ENCODE measurements at places on chromosomes 4 and X.

DNA sequence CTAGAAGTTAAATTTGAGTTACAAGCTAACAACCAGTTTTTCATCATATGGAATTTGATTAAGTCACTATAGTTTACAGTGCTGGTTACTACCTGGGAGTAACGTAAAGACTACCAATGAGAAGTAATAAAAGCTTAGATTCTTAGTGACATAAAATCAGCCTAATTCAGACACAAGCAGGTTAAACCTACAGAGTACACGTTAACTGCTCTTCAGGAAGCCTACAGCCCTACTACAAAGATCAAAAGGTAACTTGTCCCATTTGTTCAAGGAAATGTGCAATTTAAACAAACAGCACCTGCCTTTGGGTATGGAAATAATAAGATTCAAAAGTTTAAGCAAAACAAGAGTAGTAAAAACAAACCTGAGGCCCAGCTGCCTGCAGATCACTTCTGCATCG lies 21.5 kb downstream of the PRSS12 start:
- no peak for DNase-seq

- DNase-seq: no peak
Observed at GRCh38 chr4:89129080-89129640, 17.8 kb downstream of the TIGD2 start.

DNA sequence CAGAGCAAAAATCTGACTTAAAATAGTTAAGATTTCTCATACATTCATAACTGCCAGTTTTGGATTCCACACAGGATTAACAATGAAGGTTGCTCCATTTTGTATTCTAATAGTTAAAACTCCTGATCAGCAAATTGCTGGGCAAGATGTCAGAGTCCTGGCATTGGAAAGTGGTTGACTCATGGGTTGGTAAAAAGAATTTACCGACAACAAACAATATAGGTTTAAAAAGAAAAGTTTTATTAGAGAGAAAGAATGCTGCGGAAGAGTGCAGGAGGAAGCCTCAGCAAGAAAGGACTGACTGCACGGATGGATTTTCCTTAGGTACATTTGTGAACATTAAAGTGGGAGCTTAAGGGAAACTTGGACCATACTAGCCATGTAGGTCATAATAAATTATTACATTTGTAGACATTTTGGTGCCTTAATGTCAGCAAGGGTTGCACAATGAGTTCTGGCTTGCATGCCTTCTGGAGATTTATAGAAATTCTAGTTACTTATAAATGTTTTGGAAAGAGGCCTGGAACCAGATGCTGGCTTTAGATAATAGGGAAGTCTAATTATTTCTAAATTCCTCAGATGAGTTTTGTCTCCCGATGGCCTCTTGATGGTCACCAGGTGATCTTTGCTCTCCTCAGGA lies 25.4 kb upstream of the IL2 start:
- no peak for DNase-seq

DNA sequence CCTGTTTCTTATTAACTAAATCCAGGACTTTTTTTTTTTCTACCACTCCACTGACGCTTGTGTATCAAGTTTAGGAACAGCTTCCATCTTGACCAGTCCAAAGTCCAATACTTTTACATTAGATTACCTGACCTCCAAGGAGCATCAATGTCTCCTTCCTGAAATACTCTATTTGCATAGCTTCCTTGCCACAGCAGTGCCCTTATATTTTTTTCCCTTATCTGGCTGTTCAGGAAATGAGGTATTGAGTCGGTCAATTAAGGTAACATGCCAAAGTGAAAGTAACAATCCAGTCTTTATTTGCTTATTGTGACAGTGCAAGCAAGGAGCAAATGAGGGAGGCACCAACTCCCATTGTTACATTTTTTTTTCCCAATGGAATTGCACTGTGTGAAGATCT lies 730.8 kb upstream of the NDST4 start:
- DNase-seq: no peak

- no peak for DNase-seq
Observed at GRCh38 chrX:9433596-9433995, 31.3 kb upstream of the TBL1X start.

DNA sequence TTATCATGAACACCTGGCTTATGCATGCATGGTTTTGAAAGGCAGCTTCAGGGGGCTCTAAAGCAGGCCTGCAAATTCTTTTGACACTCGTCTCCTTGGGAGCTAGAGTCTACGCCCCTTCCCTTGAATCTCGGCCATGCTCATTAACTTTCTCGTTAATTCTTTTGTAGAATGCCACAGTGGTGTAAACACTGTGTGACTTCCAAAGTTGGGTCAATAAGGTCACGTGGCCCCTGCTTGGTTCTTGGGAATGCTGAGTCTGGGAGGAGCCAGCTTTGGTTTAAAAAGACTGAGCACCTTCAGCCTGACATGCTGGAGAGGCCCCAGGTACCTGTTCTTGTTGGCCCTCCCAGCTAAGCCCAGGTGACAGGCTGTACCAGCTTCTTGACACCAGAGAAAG lies 228.4 kb downstream of the DHRSX start:
- no peak for DNase-seq

DNA sequence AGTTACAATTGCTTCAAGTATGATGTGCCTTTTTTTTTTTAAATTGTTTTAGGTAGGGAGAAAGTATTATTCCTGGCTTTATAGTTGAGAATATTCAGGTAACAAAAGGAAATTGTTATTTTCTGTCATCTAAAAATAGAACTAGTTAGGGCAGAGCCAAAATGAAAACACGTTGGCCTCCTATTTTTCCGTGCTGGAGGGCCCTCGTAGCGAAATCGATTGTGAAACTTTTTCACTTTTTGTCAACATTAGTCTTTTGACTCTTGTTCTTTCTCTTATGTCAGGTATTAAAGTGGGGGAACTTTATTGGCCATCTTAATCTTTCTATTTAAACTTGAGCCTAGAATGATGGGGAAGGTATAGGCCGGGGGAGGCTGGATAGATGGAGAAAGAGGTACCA lies 104.9 kb downstream of the ARHGAP10 start:
- DNase-seq: no peak

- no peak for DNase-seq
Observed at GRCh38 chr4:83067058-83067639, 32.2 kb downstream of the COPS4 start.

DNA sequence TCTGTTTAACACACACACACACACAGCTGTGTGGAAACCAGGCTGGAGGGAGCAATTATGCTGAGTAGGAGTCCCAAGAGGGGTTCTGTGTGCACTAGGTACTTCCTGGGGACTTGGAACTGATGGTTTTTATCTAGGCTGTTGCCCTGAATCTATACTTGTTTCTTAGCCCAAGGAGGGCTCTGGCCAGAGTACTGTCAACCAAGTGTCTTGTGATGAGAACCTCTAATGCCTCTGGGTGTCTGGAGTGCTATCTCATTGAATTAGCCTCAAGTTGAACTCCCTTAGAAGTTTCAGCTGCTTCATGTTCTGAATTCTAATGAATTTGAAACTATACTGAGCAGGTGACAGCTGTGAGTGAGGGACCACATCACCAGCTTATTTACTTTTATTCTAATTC lies 16.6 kb downstream of the ARHGAP24 start:
- DNase-seq: no peak

GRCh38 chr4:176323511-176324160 lies 3.9 kb downstream of the SPCS3 start:
- DNase-seq: no peak

GRCh38 chr4:172850838-172851237 lies 317.8 kb upstream of the GALNT7 start:
- DNase-seq: no peak

GRCh38 chr4:26288355-26288909 lies 32.4 kb upstream of the RBPJ start:
- DNase-seq: no peak

DNA sequence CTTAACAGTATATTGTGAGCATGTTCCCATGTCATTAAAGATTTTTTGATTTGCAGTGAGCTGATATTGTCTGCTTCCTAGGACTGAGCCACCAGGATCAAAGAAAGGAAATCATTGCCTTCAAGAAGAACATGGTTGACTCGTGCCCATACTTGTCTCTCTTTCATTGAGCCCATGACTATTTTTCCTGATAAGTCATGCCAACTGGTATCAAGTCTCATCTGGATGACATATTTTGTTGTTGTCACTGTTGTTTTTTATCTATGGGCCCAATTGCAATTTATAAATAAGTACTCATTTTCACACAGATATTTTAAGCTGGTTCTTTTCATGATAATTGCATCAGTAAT lies 10.2 kb upstream of the RHOH start:
- no peak for DNase-seq

DNA sequence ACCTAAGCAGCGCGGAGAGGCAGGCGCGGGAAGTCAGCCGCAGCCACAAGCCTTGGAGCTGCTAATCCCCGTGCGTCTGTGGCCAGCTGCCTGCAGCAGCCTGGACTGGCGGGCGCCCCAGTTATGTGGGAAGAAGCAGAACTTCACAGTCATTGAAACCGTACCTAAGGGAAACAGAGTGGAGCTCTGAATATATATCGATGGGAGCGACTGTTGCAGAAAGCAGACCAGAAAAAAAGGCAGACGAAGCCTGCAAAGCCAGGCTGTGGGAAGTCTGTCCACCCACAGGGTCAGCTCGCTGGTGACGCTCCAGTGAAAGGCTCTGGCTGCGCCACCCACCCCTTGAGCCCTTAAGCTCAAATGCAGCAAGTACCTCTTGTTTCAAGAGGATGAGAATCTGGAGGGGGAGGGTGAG lies 24.7 kb downstream of the KCNE5 start:
- no peak for DNase-seq

- no peak for DNase-seq
Observed at GRCh38 chr4:150909116-150909515, 106.0 kb downstream of the LRBA start.

All from hypothalamus (tissue), 51 donors.